Bronchial epithelial cell (primary cell): ENCODE measurements at places on chromosomes 5 and 9.
A peak's percentile ranks its signal among the peaks of the same experiment; 100 is the strongest.

- no peak for DNase-seq
Measured at GRCh38 chr9:124662561-124662960, 108.5 kb downstream of the NR6A1 start.

- DNase-seq, result no peak
Measured at GRCh38 chr9:121331549-121331948, 38.5 kb downstream of the STOM start.

GRCh38 chr9:121261755-121262154 lies 6.2 kb upstream of the GSN start:
- DNase-seq, result no peak

DNA sequence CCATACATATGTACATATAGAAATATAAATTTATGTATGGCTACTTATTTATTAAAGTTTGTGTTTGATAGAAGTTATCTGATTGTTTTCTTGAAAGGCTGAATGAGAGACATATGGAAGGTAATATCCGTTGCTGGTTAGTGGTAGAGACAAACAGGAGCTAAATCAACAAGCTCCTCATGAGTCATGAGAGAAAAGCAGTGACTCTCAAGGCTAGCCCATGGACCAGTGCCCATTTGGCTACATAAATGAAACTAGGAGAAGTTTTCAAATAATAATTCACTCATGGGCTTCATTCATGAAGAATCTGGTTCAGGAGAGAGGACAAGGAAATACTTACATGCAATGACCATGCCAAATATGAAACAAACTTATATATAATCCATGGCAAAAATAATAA lies 504.5 kb upstream of the ITGA1 start:
- peak; percentile 38 for DNase-seq

- no peak for DNase-seq
Measured at GRCh38 chr9:38244971-38245370, 147.5 kb upstream of the ALDH1B1 start.

DNA sequence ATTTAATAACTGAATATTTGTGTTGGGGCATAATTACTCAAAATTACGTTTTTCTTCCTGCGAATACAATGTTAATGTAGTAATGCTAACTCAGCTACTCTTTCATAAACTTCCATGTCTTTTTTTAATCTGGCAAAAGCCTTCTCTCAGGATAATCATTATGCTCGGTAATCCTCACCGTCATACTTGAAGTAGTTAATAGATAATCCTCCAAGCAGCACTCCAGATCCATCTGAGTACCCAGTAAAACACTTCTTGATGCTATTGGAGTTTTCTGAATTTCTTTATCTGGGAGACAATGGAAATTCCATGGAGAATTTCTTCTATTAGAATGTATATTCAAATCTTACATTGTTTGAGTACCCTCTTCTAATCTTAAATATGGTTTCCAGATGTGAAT lies 34.3 kb downstream of the PARP8 start:
- no peak for DNase-seq

GRCh38 chr9:20505574-20505973 lies 116.7 kb downstream of the MLLT3 start:
- DNase-seq, result no peak
